ENCODE measurements at places on chromosomes 2 and 18.

- DNase-seq, result no peak
Observed at GRCh38 chr18:36471393-36471792, 173.9 kb downstream of the FHOD3 start.

DNA sequence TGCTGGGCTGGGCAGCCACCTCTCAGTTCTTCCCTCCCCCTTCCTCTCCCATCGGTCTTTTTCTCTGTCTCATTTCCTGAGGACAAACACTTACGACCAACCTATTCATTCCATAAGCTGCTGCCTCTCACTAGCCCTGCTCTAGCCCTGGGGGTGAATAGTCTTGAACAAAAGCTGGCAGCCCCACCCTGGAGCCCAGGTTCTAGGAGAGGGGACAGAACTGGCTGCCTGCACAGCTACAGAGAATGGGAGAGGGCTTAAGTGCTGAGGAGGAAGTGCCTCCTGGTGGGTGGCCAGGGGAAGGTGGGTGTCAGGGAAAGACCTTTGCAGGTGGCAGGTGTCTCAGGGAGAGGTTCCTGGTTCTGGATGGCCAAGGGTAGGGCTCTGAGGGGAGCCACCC is 22.8 kb downstream of the ANO7 start:
- no peak for DNase-seq

GRCh38 chr2:16030206-16031057 is 90.1 kb downstream of the MYCN start:
- DNase-seq, result no peak

- no peak for DNase-seq
Observed at GRCh38 chr2:82139979-82140611, 1835.5 kb upstream of the LRRTM1 start.

DNA sequence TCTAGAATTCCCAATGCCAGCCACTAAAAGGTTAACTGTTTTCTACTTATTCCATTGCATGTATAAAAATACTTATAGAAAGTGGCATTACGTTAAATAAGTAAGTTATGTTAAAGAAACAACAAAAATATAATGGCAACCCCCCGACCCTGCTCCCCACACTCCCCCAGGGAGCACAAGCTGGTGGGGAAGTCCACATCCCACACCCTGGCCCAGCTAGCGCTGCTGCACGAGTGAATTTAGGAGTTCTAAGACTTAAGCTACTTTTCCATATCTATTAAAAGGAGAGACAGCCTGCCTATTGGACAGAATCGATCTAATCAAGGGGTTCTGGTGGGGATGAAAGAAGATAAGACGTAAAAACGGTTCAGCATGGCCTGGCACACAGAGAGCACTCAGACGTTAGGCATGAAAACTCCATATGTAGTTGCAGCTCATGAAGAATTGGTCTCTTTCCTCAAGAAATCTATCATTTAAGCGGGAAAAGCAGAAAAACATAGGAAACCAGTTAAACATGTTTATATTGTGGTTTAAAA is 16.6 kb downstream of the HJURP start:
- no peak for DNase-seq

- DNase-seq, result no peak
Observed at GRCh38 chr2:237352279-237352845, 61.6 kb downstream of the COL6A3 start.

Measured in NCI-H2029 treated with DMSO at 0.1 percent for 48 hours (cell line).